ENCODE measurements at places on chromosomes 12 and 14.

GRCh38 chr14:62101673-62102348 is 339.6 kb downstream of the SNAPC1 start:
- no peak for DNase-seq

GRCh38 chr12:89019439-89020120 is 332.7 kb downstream of the DUSP6 start:
- DNase-seq = peak; percentile 60

DNA sequence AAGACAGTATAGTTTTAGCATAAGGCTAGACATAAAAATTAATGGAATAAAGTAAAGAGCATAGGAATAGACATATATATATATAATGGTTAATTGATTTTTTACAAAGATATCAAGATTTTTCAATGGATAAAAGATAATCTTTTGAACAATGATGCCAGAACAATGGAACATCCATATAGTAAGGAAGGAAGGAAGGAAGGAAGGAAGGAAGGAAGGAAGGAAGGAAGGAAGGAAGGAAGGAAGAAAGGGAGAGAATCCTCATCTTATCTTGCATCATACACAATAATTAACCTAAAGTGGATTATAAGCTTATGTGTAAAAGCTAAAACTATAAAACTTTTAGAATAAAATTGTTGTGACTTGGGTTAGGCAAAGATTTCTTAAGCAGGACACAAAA is 9.8 kb upstream of the NELL2 start:
- DNase-seq = no peak

DNA sequence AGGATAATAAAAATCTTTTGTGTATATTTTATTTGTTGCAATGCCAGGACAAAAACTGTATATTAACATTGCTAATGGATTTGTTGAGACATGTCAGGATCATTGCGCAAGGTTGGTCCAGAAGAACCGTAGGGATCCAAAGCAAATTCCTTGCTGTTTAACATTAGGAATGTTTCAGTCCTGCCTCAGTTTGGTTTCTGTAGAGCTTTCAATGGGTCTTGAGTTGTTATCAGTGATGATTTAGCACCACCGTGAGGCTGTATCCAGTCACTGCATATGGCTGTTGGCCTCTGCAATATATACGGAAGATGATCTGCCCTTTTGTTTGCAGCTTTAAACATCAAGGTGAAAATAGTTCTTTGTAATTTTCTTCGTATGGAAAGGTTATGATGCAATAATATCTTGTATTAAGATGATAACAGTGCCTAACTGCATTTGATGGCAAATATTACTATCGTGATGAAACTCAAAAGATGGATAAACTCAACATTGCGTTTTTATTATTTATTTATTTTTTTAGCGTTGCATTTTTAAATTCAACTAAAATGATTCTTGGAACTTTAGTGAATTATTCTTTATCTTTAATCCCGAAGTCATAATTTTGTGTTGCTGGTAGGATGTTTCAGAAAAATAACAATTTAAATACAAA is 231.2 kb downstream of the AKAP6 start:
- DNase-seq = peak; percentile 1

DNA sequence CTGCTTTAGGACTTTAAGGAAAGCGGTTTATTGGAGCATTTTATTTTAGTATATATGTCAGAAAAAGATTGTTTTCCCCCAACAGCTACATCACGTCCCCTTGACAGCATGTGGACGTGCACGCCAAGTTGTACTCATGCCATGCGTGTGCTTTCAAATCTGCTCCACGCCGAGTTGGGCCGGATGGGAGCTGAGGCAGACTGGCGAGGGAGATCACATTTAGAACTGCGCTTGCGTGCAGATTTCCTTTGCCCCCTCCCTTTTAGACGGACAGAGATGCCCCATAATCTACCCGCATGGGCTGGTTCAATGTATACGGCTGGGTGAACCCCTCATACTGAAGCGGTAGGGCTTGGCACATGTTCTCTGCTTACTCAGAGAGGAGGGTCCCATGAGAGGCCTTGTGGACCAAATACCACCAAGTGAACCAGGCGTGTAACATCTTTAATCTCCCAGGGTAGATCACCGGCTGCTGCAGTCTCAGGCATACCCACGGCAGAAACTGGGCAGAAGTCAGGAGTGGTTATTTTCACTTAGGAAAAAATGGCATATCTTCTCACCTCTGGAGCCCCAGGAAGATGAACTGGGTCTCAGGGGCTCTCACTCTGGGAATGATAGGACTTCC is 92.1 kb downstream of the ESR2 start:
- DNase-seq = no peak

DNA sequence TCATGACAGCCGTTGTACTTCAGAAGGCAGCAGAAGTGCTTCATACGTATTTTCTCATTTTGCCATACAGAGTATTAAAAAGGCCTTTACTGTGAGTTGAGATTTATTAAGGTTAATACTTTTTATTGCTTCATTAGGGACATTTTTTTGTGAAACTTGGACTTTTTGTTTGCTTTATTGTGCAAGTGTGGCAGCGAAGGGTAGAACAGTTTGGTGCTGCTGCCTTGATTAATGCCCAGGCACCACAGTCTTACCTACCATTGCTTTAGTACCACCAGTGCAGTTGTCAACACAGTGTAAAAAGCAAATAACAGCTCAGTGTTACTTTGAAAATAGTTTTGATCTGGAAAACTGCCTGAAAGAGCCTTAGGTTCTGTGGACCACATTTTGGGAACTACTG is 147.4 kb downstream of the PCNX1 start:
- DNase-seq = no peak

DNA sequence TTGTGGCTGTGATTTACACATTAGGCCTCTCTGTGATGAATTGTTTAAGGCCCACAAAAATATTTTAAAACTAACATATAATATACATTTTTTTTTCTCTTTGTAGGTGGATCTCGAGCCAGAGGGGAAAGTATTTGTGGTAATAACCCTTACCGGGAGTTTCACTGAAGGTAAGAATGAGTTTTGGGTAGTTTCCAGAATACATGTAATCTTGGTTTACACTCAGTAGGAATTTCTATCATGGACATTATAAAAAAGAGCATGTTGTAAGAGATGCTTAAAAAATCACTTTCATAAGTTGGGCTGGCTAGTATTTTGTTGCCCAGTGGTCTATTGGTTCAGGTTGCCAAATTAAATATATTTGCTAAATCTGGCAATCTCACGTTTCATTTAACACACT is 69.7 kb downstream of the PRKCH start:
- no peak for DNase-seq

DNA sequence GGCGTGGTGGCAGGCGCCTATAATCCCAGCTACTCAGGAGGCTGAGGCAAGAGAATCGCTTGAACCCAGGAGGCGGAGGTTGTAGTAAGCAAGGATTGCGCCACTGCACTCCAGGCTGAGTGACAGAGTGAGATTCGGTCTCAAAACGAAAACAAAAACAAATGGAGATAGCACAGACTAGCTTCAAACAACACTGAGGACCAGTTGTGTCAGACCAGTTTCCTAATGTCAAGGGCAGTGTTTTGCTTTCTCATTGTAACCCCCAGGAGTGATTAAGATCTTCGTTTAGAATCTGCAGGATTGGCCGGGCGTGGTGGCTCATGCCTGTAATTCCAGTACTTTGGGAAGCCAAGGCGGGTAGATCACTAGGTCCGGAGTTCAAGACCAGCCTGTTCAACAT is 18.5 kb downstream of the RPGRIP1 start:
- DNase-seq = no peak

DNA sequence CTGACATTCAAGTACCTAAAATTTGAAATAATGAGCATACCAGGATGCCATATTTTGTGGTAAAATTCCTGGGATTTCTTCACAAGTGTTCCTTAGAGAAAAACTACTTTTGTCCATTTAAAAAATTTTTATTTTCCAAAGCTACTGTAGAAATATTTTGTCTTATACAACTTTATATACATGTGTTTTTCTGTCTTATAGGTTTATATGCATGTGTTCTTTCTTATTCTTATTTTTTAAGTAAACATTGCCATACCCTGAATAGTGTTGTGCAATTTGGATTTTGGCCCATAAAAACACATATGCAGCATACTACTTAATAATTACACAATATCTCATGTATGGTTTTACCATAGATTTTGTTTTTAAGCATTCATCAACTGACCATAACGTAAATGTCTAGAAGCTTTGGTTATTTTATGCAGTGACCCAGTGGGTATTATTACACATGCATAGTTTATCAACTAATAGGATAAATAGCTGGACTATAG is 1107.4 kb upstream of the SEL1L start:
- DNase-seq = no peak

GRCh38 chr12:26630546-26631027 is 202.4 kb downstream of the ITPR2 start:
- no peak for DNase-seq

- no peak for DNase-seq
Measured at GRCh38 chr12:111686574-111687105, 787 bp downstream of the ACAD10 start.

GRCh38 chr12:68530965-68531364 is 79.7 kb upstream of the RAP1B start:
- no peak for DNase-seq

GRCh38 chr12:121297435-121297991 is 1.0 kb upstream of the CAMKK2 start:
- DNase-seq = peak; percentile 62

GRCh38 chr14:56224229-56224628 is 106.0 kb downstream of the PELI2 start:
- DNase-seq = no peak

DNA sequence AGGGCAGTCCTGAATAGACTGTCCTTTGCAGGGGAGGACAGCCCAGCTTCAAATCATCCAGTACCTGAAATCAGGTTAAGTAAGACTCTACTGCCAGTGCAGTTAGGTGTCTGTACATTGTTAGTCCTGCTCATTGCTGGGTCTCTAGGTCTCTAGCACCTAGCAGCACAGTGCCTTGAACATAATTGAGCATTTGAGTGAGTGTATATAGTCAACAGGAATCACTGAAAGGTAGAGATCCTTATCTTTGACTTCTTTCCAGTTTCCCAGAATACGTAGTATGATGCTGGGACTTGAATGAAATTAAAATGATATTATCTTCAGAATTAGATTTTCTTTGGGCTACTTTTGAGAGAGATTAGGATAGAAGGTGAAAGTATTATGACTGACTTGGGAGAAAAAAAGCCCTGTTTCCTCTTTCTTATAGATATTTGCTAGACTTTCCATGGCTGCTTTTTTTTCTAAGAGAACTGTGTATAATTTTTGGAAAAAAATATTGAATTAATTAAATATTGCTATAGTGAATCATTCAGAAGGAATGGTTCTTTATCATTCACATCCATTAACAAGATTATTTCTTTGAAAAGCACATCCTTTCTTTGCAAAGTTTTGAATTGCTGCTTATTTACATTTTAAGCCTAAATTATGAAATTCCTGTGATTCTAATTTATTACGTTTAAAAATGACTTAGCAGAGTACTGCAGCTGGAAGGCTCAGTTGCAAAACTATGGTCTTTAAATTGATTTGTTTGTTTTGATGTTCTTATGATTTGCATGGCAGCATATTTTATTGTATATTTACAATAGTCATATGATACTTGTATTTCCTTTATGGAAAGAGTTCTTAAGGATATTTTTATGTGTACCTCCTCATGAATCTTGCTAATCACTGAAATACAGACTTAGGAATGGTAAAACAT is 51.6 kb downstream of the PPP4R4 start:
- DNase-seq = no peak

DNA sequence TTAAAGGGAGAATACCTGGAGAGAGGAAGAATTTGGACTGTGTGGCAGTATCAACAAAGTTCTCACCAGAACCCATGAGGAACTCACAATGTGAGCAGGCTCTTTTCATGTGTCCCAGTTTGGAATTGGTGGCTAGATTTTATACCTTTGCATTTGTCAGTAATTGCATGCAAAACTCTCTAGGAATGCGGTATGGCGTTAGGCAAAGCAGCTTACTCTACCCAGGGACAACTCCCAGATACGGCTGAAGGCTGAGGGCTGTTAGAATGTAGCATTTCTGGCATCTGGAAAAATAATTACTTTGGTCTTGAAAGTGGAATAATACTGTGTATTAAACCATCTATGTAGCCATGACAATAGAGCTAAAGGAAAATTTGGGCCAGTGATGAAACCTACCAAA is 635.5 kb downstream of the SLC16A7 start:
- no peak for DNase-seq

GRCh38 chr14:50212726-50213125 is 18.7 kb downstream of the SOS2 start:
- DNase-seq = no peak

DNA sequence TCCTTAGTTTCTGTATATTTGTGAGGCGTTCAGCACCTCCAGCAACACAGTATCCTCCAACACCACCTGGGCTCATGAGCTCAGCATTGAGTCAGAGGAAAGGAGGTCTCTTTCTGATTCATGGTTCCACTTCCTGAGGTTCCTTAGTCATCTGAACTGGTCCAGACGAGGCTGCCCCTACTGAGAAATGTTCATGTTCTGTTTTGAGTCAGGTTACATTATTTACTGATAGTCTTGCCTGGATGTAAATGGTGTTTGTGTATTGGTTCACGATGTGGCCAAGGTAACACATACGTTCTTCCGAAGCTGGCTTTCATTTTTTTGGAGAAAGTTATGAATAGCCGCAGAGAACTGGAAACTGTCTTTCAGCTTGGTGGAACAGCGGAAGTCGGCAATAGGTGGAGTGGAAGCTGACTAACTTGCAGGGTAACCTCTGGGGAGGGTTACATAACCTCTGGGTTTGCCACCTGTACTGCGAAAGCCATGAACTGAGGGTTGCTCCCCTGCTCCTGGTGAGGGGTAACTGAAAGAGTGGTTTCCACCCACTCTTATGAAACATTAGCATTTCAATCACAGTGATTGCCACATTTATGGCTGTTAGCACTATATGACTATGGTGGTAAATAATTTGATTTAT is 42.2 kb upstream of the MANSC4 start:
- peak; percentile 65 for DNase-seq

DNA sequence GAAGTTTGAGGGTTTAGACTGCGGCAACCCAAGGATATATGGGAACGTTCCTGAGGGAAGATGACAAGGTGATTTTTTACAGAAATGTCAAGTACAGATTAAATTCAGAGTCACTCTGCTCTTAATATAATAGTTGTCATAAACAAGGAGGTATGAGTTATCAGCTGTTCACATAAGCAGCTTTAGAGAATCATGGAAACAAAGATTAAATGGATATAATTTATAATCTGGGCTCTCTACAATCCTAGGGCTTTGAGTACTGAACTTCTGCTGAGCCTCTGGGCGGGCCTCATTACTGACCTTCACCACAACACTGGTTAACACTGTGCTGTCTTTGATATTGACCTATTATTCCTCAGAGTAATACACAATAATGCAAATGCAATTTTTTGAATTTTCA is 577.8 kb downstream of the RPS29 start:
- DNase-seq = no peak

DNA sequence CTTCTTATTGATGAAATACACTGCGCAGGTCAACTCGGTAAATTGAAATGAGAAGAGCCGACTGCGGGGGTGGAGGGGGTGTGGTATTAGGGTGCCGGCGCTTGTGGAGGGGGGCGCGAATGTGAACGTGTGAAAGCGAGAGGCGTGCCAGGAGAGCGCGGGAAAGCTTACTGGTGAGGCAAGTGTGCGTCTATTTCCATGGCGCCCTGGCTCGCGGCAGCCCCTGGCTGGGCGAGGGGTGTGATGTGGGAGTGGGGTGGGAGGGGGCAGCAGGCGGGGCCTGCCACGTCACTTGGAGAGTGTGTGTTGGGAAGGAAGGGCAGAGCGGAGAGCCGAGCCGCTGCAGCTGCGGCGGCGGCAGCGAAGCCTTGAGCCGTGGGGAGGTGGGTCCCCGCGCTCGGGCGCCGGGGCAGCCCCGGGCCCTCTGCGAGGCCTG is 88.8 kb downstream of the GALNT8 start:
- peak; percentile 10 for DNase-seq

Data from stimulated activated CD4-positive, alpha-beta T cell treated with anti-CD3 and anti-CD28 coated beads, Interleukin-2, amount 100 ng/mL, for 4 hours (primary cell).